ENCODE measurements at places on chromosomes 3 and 15.

DNA sequence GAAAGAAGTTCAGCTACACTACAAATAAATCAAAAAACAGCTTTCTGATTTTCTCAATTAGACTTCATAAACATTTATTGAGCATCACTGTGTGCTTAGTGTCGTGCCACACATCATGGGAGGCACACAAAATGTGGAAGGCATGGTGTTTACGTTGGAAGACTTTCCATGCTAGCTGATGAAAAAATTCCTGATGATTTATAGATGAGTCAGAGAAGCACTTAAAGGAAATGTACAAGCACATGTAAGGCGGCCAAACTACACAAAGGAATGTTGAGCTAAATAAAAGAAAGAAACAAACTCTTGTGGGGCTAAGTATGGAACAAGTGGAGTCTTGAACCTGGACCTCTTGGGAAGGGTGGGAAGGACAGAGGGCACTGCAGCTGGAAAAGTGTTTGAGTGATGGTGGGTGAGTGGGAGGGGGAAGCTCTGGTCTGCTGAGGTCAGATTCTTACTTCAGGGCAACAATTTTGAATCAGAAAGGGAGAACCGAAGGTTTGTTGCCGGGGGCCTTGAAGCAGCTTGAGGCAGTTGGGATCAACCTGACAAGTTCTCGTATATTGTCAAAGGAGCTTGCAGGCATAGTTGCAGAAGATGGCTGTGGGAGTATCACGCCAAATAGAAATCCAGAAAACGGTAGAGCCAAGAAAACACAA lies 66.9 kb downstream of the FOXB1 start:
- DNase-seq, result no peak

- peak; percentile 78 for DNase-seq
Measured at GRCh38 chr3:188389711-188390342, 235.9 kb downstream of the LPP start.

GRCh38 chr15:91214675-91215590 lies 114.9 kb downstream of the SV2B start:
- no peak for DNase-seq

- no peak for DNase-seq
Measured at GRCh38 chr3:193946945-193947344, 189.0 kb upstream of the HES1 start.

- no peak for DNase-seq
Measured at GRCh38 chr3:37770336-37770735, 91.3 kb upstream of the CTDSPL start.

DNA sequence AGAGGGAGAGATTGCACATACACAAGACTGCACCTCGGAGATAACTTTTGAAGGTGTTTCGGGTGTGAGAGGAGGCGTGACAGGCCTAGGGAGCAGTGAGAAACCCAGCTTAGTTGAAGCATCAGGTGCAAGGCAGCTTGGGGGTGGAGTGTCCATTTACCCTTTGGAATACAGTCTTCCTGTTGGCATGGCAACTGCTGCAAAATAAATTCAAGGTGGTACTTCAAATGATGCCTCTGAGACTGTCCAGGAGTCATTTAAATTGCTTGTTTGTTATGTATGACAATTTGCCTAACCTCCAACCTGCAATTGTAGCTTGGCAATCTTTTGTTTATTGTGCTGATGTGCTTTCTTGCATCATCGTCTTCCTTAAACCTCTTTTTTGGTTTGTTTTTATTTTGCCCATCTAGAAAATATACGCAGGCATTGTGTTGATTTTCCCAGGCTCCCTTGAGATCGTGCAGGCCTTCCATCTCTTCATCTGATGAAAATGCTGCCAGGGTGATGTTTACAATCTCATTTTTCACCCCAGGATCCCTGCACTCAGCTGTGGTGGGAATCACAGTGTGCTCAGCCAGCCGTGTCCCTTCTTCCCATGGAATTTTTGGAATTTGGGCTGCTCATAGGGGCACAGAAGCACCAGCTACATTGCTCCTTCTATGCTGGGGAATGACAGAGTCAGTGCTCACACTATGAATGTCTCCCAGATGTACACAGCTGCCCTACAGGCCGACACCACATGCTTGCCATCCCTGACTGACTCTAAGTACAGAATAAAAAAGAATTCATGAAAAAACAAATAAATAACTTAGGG lies 583.1 kb upstream of the CFAP20DC start:
- no peak for DNase-seq

DNA sequence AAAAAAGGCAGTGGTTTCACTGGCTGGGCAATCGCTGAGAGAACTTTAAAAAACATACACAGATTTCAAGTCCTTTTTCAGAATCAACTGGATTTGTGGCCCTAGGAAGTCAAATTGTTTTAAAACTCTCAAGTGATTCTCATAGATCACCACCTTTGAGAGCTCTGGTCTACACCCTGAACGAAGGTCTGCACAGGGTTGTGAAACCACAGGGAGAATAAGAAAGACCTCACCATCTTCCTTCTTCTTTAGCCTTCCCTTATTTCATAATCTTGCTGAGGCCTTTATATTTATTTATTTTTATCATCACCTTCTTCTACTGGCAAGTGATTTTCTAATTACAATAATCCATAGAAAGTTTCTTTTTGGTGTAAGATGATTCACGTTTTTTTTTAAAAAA lies 58.1 kb downstream of the FOXP1 start:
- DNase-seq, result no peak

- peak; percentile 21 for DNase-seq
Measured at GRCh38 chr15:61169904-61170695, 59.0 kb downstream of the RORA start.

DNA sequence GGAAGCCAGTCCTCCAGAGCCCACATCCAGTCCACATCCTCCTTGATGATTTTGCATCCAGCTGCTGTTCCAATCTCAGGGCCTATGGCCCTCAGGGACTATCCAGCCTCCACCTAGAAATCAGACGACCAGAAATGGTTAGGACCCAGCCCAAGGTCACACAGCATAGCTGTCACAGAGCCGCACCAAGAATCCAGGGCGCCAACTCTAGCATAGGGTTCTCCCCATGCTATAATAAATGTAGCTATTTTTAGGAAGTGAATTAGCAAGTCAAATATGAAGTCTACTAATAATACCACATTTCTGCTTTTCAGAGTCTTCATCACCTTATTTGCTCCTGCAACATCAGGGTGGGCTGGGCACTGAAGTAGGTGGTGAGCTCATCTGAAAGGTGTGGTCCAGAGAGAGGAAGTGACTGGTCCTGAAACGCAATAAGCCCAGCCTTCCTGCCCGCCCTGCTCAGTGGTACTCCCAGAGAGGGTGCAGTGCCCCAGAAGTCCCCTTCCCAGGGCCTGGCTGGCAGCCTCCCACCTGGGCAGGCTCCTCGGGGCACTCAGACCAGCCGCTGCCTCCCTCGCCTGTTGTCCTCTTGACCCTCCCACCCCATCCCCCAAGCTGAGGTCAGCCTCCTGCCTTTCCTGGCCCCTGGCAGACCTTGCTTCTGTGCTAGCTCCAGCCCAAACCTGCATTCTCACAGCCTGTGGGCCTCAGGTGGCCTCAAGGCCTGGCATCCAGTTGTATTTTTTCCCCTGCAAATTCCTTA lies 17.6 kb upstream of the CYP11A1 start:
- peak; percentile 80 for DNase-seq

- peak; percentile 22 for DNase-seq
Measured at GRCh38 chr3:196757876-196758739, 18.5 kb downstream of the PAK2 start.

DNA sequence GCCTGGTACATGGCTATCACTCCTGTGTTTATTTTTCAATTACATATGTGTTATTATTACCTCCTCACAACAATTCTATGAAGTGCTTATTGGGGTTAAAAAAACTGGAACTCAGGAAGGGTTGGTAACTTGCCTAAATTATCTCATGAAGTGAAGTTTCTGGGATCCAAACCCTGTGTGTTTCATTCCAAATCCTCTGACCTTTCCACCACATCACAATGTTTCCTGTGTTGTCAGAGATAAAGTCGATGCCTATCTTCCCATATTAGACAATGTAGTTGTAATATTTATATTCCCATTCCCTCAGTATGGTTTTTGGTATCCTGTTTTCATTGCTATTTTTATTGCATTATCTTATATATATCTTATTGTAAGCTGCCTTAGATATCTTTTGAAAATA lies 269.1 kb upstream of the CFAP20DC start:
- no peak for DNase-seq

GRCh38 chr15:66912001-66912400 lies 153.4 kb upstream of the SMAD3 start:
- DNase-seq, result peak; percentile 45

GRCh38 chr15:75321711-75322110 lies 14.2 kb upstream of the COMMD4 start:
- DNase-seq, result no peak

DNA sequence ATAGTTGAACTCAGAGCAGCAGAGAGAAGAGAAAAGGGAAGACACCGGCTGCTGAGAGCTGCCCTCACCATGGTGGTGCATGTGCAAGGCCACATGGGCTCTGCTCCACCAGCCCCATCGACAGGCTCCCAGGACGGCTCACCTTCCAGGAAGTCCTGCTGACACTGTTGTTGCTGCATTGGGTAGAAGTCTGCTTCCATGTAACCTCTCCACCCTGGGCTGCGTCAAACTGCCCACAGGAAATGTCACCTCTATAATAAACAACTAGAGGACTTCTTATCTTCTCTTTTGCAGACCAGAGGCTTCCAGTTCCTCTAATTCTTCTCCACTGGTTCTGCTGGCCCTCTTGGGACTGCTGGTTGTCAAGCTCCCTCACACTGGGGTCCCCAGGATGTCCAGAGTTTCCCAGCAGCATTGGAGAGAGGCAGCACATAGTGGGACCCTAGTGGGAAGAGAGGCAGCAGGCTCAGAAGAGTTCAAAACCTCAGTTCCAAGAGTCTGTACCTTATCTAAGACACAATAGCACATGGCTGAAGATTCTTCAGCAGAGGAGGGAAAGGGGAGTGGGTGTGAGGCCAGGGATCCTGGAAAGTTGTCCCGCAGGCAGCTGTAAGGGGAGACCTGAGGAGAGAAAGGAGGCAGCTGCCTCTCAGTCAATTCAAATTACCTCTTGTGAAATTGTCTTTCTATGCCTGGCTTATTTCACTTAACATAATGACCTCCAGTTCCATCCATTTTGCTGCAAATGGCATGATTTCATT lies 5.8 kb upstream of the CCR3 start:
- no peak for DNase-seq

- DNase-seq, result no peak
Measured at GRCh38 chr15:34616613-34617012, 33.2 kb upstream of the GOLGA8B start.

DNA sequence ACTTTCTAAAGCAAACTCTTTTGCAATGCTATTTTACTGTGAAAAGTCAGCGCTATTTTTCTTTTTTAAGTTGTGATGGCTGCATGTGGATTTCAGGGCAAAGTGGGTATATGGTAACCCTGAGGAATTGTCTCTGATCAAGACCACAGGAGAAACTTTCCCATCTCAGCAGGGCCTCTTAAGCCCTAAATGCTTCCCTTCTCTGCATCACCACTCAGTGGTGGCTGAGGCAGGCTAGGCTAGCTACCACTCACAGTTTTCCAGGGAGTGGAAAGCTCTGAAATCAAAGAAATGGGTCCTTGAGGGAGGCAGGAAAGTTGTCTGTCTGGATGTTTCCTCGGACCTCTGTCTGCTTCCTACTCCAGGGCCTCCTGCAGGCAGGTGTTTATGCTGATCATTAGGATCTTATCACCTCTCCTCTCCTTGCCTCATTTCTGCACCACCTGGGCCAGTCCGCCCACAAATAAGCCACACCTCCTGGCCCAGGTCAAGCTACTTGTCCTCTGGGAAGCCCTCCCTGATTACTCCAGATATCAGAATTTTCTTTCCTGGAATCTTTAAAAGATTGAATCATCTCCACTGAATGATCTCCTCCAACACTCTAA lies 37.0 kb downstream of the CEMIP start:
- no peak for DNase-seq

DNA sequence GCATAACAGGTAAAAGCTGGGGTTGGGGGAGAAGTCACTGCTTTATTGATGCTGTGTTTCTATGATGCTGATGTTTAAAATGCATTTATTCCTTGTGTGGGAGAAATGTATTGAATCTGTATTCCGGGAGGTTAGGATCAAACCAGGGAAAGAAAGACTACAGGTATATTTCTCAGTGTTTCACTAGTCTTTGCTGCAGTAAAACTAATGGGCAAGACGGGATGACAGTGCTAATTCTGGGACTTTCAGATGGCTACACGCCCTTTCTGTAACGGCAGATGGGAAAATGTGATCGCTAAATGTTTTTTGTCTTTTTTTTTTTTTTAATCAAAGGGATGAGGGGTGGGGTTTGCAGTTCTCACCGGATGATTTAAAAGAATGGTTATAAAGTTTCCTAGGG lies 393 bp downstream of the CNTN6 start:
- DNase-seq, result no peak

GRCh38 chr3:156581033-156581432 lies 26.1 kb upstream of the SSR3 start:
- no peak for DNase-seq

GRCh38 chr15:41283653-41284426 lies 48.6 kb downstream of the OIP5 start:
- peak; percentile 97 for DNase-seq

DNA sequence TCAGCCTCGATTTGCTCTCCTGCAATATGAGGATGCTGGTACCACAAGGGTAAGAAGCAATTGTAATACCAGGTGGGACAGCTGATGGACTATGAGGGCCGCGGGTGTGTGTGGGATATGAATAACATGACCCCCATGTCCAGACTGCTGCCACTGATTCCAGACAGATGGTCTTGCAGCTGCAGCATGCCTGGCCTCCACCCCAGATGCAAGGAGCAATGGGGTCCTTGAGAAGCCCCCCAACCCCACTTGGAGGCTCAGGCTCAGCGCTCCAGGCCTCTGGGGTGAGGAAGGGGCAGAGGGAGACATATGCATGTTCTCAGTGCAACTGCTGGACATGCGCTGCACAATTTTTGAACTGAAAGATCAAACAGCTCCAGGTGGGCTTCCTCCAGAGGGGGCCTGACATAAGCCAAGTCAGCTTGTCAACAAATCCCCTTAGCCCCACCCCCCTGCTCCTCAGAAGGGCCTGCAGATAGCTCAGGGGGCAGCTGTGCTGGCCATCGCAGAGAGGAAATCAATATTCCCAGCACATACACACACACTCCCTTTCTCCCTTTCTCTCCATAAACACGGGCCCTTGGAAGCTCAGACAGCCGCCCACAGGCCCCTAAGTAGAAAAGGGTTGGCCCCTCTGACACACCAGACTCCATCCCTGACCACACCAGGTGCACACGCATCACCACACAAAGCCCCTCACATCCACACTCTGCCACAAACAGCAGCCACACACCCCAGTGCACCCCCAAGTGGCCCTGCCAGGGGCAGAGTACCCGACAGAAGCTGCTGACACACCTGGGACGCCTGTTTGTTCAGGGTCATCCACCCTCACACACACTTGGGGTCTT lies 107.0 kb downstream of the IQSEC1 start:
- no peak for DNase-seq

GRCh38 chr15:89870688-89871288 lies 23.0 kb downstream of the AP3S2 start:
- no peak for DNase-seq

DNA sequence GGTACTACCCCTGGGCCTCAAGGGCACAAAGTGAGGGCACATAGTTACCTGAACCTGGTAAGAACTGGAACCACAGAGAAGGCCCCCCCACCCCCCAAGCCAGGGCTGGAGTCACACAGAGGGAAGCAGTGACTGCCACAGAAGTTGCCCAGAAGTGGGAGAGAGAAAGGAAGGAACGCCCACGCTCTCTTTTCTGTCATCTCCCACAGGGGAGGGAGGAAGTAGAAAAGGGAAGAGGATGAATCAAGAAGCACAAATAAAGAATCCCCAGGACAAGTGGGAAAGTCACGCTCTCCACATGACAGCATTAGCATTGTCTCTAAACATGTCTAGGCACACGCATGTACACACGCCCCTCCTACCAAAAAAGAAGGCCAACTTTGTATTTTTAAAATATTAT lies 114.7 kb upstream of the FRMD4B start:
- DNase-seq, result no peak

GRCh38 chr3:106729481-106729880 lies 647.8 kb upstream of the CCDC54 start:
- DNase-seq, result no peak
